ENCODE measurements at places on chromosomes 6 and 20.

- peak; percentile 99 for DNase-seq
These were observed 219.8 kb upstream of the ARID1B start for GRCh38 chr6:156557251-156557910.

DNA sequence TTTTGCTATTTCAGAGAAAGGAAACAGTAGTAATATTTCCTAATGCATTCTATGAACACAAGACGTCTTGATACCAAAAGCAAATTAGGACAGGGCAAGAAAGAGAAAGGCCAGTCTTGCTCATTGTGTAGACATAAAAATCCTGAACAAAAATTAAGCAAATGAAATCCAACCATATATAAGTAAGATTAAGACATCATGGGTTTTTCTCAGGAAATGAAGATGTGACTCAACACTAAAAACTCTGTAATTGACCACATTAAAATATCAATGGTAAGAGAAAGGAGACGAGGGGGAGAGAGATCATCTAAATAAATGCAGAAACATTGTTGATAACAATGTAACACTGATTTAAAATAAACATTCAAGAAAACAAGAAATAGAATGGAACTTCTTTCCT, 205.4 kb downstream of the SOD2 start:
- no peak for DNase-seq

- no peak for DNase-seq
These were observed 24.5 kb upstream of the SMOC2 start for GRCh38 chr6:168416531-168416930.

- no peak for DNase-seq
These were observed 25.8 kb downstream of the COX4I2 start for GRCh38 chr20:31663524-31663837.

- no peak for DNase-seq
These were observed 21.2 kb upstream of the ABT1 start for GRCh38 chr6:26575494-26575939.

GRCh38 chr6:105733556-105734162, 330.8 kb upstream of the PREP start:
- peak; percentile 4 for DNase-seq

All from NCI-H345 (cell line).